ENCODE measurements at places on chromosomes 5 and 9.

GRCh38 chr5:59325070-59325469 lies 568.5 kb downstream of the PDE4D start:
- no peak for DNase-seq

DNA sequence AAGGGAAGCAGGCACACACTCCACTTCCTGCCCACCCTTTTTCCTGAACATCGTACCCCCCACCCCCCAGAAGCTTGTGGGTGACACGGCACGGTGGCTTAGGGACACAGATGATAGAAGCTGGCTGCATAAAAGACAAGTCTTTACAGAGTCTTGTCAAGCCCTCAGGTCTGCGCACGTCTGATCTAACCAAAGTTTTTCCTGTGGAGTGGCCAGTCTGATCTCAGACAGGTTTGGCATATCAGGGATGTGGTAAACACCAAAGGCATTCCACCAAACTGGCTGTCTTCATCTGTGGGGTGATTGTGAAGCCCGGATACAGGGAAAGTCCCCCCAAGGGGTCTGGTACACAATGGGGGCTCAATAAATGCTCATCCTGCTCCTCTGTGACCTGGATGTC lies 50.0 kb downstream of the CRB2 start:
- DNase-seq = no peak

DNA sequence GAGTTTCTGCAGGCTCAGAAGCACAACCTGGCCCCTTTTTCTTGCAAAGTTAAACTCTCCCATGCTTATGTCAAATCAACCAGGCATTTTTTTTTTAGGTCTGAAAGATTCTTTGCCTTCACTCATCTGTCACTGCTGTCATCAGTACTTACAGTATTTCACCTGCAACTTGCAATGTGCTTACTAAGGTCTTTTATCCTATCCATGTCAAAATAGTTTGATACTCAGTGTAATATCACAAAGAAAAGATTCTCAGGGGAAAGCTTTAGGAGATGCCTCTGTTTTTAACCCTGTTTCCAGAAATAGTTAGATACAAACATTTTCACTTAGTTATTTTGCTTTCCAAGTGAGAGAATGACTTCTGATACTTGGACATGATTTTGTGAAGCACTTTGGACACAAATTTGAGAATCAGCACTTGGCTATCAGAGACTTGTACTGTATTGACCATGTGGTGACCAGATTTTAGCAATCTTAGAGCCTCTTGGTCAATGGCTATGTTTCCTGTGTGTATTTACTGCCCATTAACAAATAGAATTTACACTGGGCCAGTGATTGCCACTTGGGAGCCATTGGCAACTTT lies 428.2 kb downstream of the IRX1 start:
- no peak for DNase-seq

- DNase-seq = no peak
Observed at GRCh38 chr9:19033015-19033414, at the start of gene SAXO1. SAXO1 (minus strand) TSS chr9:19033209; CDS start chr9:19032908, 301 bp downstream.

- peak; percentile 21 for DNase-seq
Observed at GRCh38 chr5:56529666-56530430, 285.5 kb upstream of the MAP3K1 start.

- no peak for DNase-seq
Observed at GRCh38 chr5:39717176-39717897, 292.6 kb upstream of the DAB2 start.

DNA sequence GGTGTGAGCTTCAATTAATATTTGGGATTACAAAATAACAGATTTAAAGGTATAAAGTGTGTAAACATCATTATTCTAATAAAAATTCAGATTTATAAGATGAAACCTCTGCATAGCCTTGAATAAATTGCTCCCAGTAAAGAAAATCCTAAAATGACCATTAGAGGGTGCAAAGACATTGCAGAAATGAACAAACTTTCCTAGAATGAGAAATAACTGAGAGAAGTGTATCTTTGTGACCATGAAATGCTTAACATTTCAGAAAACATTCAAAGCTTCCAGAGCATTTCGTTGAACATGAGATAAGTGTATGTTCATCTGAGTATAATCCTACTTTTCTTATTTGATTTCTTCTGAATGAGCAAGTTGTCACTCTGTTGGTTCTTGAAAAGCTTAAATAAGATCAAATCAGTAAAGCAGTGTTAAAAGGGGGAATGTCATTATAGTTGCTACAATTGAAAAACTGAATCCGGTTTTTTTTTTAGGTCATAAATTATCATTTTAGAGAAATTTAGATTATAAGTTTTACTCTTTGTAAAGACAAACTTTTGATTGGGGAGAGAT lies 24.7 kb upstream of the NUDT12 start:
- no peak for DNase-seq

- no peak for DNase-seq
Observed at GRCh38 chr9:115106642-115107041, 11.3 kb downstream of the TNC start.

- DNase-seq = no peak
Observed at GRCh38 chr9:133054966-133055365, 6.8 kb upstream of the CEL start.

DNA sequence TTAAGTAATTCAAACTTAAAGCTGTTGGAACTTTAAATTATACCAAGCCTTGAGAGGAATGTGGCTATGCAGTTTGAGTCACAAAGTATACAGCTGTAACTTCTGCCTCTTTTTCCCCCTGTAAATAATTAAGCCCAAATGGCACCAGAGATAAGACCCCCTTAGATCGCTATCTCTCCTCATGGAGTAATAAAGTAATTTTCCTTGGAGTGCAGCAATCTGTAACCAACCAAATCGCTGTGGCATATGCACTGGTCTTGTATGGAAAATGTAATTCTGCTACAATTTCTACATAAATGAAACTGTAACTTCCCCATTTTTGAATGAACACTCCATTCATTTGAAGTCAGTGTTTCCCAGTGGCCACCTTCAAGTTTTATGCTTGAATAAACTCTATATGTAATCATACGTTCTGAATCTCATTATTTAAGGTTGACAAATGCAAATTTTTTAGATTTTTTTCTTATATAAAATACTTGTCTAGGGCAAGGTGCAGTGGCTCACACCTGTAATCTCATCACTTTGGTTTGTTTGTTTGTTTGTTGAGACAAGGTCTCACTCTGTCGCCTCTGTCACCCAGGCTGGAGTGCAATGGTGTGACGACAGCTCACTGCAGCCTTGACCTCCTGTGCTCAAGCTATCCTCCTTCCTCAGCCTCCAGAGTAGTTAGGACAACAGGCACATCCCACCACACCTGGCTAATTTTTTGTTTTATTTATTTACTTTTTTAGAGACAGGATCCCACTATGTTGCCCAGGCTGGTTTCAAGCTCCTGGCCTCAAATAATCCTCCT lies 12.3 kb downstream of the SUSD1 start:
- no peak for DNase-seq

GRCh38 chr5:153520952-153521351 lies 30.5 kb downstream of the GRIA1 start:
- DNase-seq = no peak

DNA sequence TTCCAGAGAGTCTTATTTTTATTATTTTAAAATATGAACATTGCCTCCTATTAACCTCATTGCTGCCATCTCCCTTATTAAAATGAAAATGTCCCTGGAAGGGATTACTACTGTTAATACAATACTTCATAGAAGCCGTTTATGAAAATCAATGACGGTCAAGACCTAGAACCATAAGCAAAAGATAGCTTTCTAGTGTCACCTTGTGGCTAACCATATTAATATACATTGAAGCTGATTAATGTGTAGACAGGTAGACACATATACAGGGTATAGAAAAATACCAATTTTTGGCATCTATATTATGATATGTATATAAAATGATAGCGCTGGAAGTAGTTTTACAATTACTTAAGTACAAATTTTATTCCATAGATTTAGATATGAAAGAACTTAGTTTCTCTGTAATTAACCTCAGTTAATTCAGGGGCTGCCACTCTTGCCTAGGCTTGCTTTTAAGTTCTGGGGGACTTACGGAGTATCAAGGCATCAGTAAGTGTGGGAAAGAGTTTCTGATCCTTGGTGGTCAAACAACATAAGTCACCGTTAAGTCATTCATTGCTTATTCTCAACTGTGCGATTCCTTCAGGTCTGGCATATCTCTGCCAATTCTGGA lies 2.5 kb upstream of the YTHDC2 start:
- DNase-seq = peak; percentile 58

GRCh38 chr9:89317282-89317681 lies 1.0 kb upstream of the SECISBP2 start:
- DNase-seq = no peak

DNA sequence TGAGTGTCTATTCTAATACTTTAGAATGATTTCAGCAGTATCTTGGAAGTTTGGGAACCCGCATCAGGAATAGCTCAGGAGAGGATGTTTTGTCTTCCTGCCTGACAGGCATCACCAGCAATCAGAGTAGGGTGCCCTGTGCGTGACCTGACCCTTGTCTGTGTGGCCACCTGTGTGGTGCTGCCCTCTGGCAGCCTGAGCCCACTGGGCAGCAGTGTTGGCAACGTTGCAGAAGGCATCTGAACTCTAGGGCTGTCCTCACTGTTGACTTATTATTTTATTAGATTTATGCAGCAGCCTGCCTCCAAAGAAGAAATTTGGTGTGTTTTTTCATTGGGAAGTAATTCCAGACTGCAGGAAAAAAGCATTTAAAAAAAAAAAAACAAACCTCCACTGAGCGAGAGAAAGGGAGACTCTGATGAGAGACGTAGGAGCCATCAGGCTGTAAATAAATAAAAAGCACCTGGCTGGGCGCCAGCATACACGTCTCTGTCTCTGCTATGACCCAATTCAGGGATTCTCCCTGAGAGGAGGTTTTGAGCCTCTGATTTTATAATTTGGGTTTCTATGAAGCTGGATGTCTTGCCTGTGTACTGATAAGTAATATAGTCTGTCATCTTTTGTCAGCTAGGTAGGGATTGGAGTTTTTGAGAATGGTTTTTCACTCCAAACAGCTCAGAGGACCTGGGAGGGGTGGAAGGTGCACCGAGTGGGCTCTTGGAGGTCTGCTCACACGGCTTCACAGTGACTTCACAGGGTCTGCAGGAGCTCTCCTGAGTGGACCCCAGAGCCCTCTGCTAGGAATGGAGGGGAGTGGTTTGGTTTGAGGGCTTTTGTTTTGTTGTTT lies 49.0 kb downstream of the FAM78A start:
- no peak for DNase-seq

GRCh38 chr5:153157156-153157555 lies 333.3 kb upstream of the GRIA1 start:
- no peak for DNase-seq

DNA sequence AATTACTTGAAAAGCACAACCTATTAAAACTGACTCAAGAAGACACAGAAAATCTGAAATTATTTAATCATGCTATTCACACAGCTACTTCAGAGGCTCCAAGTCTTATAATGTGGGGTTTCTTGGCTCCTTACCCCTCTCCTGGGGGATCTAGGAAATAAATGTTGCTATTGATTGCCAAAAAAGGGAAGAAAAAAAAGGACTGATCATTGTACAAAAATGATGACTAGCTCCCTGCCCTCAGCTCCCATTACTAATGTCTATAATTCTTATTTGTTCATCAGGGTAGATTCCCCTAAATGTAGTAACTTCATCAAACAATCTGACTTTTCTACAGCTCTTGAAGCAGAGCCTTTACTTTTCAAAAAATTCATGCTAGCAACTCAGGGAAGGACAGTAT lies 3.3 kb upstream of the SMC5 start:
- DNase-seq = no peak

- DNase-seq = no peak
Observed at GRCh38 chr5:44387406-44387805, 1.8 kb downstream of the FGF10 start.

GRCh38 chr5:171849585-171850323 lies 64.1 kb downstream of the SMIM23 start:
- DNase-seq = no peak

Measured in CD4-positive, alpha-beta T cell treated with Interleukin-4 for 1 hour (primary cell).